ENCODE measurements at places on chromosomes 4 and X. TPM values are rescaled to one million over a fixed set of nuclear protein-coding genes. Genes with fewer than 3 reads are reported as not detected.

FGFBP2 gene
- total RNA-seq = not detected

DNA sequence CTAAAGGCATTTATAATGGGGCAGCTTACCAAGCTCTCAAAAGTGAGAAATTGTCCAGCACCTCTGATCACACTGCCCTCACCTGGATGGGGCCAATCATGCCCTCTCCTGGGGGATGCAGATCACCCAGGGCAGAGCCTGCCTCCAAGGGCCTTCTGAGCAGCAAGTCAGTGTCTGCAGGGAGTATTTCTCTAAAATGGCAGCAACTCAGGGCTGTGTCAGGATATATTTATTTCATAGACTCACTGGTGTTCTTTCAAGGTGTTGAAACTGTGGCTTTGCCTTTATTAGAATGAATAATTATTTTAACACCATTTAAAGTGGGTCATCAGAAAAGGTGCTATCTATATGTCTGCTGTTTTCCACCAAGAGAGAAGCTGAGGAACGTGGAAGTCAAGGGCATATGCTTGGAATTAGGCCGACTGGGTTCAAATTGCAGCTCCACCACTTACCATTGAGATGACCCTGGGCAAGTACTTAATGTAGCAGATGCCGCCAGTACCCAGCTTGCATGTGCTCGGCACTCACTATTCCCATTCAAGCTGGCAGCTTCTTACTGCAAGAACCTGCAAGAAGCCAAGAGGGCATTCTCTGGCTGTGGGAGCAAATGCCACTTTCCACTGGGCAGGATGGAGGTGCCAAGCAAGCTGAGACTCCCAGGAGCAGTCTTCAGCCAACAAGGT lies 590.0 kb downstream of the BCOR start:
- peaks cover 1% of the 10 kb centered on the region for H3K36me3 ChIP-seq
- H3K27ac ChIP-seq = no peak overlapping the region
- DNase-seq = no peak
- H3K4me3 ChIP-seq = no peak overlapping the region

GRCh38 chr4:21625447-21625846 lies 323.1 kb downstream of the KCNIP4 start:
- H3K4me3 ChIP-seq = no peak overlapping the region
- no peaks in the 10 kb centered on the region for H3K4me1 ChIP-seq
- H3K27ac ChIP-seq = no peak overlapping the region
- no peak for DNase-seq
- H3K36me3 ChIP-seq = no peaks in the 10 kb centered on the region
- no peaks in the 10 kb centered on the region for H3K27me3 ChIP-seq

DNA sequence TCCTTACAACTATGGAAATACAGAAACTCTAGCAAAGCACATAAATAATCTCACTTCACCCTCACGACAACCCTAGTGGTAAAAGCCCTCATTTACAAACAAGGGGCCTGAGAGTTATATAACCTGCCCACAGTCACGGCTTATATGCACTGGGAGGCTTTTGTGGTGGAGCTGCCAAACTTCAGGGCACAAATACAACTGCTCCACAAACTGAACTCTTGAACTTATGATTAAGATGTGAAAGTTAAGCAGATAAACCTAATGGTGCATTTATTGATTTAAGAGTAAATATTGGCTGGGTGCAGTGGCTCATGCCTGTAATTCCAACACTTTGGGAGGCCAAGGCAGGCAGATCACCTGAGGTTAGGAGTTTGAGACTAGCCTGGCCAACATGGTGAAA lies 19.0 kb downstream of the SLC2A9 start:
- no peaks in the 10 kb centered on the region for H3K27me3 ChIP-seq
- no peak for DNase-seq
- peaks cover 1% of the 10 kb centered on the region for H3K36me3 ChIP-seq
- H3K4me3 ChIP-seq = no peak overlapping the region
- H3K27ac ChIP-seq = no peak overlapping the region

MAP3K15 gene
- total RNA-seq = not detected

DNA sequence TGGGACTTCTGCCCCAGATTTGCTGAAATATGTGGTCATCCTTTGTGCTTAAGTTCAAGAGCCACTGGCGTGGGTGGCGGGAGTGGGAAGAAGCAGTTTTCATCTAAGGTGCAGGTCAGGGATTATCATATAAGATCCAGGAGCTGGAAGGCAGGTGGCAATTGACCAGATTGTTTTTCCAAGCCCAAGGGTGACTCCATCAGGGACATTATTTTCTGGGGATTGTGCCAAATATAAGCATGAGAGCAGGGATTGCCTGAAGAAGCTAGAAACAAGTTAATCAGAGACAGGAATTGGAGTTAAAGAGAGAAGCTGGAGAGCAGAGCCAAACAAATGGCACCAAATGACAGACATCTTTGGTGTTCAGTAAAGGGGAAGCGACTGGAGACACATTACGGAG lies 19.4 kb upstream of the SEL1L3 start:
- DNase-seq = no peak
- H3K27ac ChIP-seq = no peak overlapping the region
- H3K36me3 ChIP-seq = no peaks in the 10 kb centered on the region
- no peak overlapping the region for H3K4me3 ChIP-seq

GRCh38 chrX:136162827-136163570 lies 15.7 kb downstream of the FHL1 start:
- no peaks in the 10 kb centered on the region for H3K27me3 ChIP-seq
- H3K36me3 ChIP-seq = peaks cover 8% of the 10 kb centered on the region
- peak overlapping the region; percentile 81 for H3K27ac ChIP-seq
- peaks cover 89% of the 10 kb centered on the region for H3K4me1 ChIP-seq
- peak overlapping the region; percentile 31 for H3K4me3 ChIP-seq
- DNase-seq = no peak

GRCh38 chr4:3299976-3300671 lies 7.3 kb downstream of the RGS12 start:
- no peak overlapping the region for H3K4me3 ChIP-seq
- H3K27ac ChIP-seq = no peak overlapping the region
- H3K4me1 ChIP-seq = peaks cover 17% of the 10 kb centered on the region
- no peak for DNase-seq

DNA sequence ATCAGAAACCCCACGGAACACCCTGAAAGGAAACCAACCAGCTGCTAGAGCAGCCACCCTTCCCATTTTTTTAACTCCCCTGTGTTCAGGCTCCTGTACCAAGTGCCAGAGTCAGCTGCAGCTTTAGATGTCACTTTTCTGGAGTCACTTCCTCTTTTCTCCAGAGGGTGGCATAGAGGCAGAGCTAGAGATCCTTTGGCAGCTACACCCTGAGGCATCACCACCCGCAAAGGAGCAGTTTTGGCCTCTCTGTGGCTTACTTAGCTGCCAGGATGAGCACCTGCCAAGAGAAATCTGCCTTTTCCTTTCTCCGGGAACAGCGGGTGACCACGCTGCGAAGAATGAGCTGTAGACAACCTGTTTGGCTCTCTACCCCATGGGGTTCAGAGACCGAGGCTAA lies 58.0 kb upstream of the CHRDL1 start:
- no peak for DNase-seq
- H3K4me3 ChIP-seq = no peak overlapping the region
- peaks cover 31% of the 10 kb centered on the region for H3K27me3 ChIP-seq
- H3K27ac ChIP-seq = no peak overlapping the region
- no peaks in the 10 kb centered on the region for H3K36me3 ChIP-seq

LRAT gene
- total RNA-seq = not detected

BMP2K gene
- total RNA-seq = 21.7 TPM

DNA sequence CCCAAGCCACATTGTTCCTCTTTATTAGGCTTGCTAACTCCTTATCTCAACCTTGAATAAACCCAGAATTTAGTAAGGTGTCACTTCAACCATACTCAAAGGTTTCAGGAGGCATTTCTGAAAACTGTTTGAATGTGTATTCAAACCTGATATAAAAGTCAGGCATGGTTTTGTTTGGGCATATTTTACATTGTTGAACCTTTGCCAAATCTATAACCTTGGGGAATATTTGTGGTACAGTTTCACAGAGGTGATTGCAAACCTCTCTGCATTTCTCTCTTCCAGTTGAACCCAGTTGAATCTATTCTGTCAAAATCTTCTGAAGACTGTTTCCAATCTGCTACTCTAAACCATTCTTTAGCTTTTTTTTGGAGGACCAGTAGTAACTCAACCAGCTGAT lies 409.0 kb downstream of the TECRL start:
- H3K4me1 ChIP-seq = no peaks in the 10 kb centered on the region
- H3K27ac ChIP-seq = no peak overlapping the region
- DNase-seq = no peak
- no peak overlapping the region for H3K4me3 ChIP-seq

- no peaks in the 10 kb centered on the region for H3K36me3 ChIP-seq
- DNase-seq = no peak
- no peaks in the 10 kb centered on the region for H3K27me3 ChIP-seq
- H3K27ac ChIP-seq = no peak overlapping the region
- H3K4me1 ChIP-seq = peaks cover 31% of the 10 kb centered on the region
- no peak overlapping the region for H3K4me3 ChIP-seq
Measured at GRCh38 chr4:151690876-151691275, 69.9 kb downstream of the GATB start.

DNA sequence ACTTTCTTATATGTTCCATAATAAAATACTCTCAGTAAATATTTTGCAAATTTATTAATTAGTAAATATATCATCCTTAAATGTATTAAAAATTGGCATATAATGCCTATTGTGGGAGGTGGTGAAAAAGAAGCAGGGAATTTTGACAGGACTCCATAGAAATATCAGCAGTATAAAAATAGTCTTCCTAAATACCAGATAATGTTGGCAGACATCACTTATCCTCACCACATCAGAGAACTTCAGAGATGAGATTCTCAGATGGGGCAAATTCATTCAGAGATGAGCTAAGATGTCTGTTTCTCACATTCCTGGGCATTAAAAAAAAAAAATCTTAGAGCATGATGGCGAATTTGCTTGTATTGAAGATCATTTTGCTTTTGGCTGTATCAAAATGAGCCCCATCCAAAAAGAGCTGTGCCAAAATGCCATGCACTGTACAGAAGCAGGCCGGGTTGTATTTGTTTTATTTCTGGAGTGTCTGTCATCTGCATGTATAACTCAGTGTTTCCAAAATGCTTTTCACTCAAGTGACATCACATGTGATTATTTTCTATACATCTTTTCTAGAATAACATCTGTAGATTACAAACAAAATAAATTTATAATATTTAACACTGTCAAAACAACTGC lies 41.7 kb downstream of the ATP8A1 start:
- H3K27ac ChIP-seq = no peak overlapping the region
- no peaks in the 10 kb centered on the region for H3K36me3 ChIP-seq
- H3K4me3 ChIP-seq = no peak overlapping the region
- H3K27me3 ChIP-seq = peaks cover 1% of the 10 kb centered on the region
- DNase-seq = no peak
- no peaks in the 10 kb centered on the region for H3K4me1 ChIP-seq

KLKB1 gene
- 0.17 TPM for total RNA-seq

DNA sequence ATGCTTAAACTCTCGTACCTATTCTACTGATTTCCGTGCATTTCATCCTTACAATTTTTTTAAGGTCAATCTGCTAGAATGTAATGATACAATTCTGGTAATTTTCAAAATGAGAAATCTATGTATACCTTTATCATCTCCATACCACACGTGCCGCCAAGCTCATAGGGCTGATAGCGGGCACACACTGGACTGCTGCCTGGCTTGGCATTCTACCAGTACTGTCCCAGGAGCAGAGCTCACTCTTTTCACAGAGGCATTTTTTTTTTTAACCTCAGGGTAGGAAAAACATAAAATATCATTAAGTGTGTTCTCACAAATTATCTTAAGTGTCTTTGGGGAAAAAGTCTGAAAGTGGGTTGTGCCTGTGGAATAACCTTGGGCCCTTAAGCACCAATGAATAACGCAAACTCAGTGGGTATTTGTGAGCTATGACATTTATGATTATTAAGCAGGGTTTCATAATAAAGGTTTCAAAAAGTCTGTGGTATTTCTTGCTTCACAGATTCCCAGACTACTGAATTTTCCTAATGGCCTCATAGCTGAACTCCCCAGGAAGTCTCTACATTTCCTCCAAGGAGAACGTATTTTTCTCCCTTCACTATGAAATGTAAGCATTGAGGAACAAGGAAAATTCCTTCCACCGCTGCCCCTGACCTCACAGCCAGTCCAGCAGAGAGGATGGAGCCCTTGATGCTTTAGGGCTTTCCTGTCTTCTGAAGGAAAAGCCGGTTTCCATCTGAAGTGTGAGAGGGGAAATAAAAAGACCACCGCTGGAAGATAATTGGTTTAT lies 125.2 kb downstream of the ELOVL6 start:
- H3K4me1 ChIP-seq = peaks cover 18% of the 10 kb centered on the region
- no peak overlapping the region for H3K4me3 ChIP-seq
- no peaks in the 10 kb centered on the region for H3K36me3 ChIP-seq
- H3K27me3 ChIP-seq = no peaks in the 10 kb centered on the region
- DNase-seq = no peak

DNA sequence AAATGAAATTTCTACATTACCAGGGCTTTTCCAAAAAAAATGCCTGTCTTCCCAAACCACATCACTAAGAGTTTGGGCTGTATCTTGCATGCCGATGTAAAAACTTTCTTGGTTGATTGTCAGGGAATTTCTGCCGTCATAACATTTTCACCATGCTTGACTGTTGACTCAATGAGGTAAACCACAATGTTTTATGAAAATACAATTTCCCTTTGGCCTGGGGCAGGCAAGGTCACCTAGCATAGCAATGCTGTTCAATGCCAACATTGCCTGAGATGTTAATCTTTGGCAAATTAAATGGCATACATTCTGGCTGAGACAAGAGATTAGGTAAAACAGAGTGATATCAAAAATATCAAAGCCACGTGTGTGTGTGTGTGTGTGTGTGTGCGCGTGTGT lies 137.1 kb upstream of the TBL1X start:
- peaks cover 2% of the 10 kb centered on the region for H3K4me1 ChIP-seq
- no peaks in the 10 kb centered on the region for H3K36me3 ChIP-seq
- no peak overlapping the region for H3K27ac ChIP-seq
- H3K4me3 ChIP-seq = no peak overlapping the region
- H3K27me3 ChIP-seq = no peaks in the 10 kb centered on the region

- DNase-seq = no peak
- no peaks in the 10 kb centered on the region for H3K36me3 ChIP-seq
- no peak overlapping the region for H3K27ac ChIP-seq
- H3K4me3 ChIP-seq = no peak overlapping the region
- H3K27me3 ChIP-seq = no peaks in the 10 kb centered on the region
- H3K4me1 ChIP-seq = peaks cover 33% of the 10 kb centered on the region
Measured at GRCh38 chr4:4480685-4481398, 61.0 kb downstream of the STX18 start.

DNA sequence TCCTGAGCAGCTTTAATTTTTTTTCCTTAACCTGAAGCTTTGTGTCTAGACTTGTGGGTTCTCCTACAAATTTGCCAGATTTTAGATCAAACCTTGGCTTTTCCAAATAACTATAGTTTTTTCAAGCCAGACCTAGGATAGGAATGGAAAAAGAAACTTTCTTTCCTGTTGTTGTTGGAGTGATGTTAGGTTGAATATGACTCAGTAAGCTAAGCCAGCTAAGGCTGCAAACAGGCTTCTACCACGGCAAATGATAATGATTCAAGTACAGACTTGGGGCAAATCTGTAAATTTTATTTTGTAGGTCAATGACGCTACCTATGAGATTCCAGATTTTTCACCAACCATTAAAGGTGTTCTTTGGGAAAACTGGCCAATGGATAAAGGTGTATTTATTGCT lies 45.6 kb downstream of the WDR19 start:
- H3K4me1 ChIP-seq = peaks cover 16% of the 10 kb centered on the region
- no peaks in the 10 kb centered on the region for H3K27me3 ChIP-seq
- peaks cover 8% of the 10 kb centered on the region for H3K36me3 ChIP-seq
- H3K27ac ChIP-seq = peak overlapping the region; percentile 32

- H3K36me3 ChIP-seq = no peaks in the 10 kb centered on the region
- no peaks in the 10 kb centered on the region for H3K27me3 ChIP-seq
- H3K4me3 ChIP-seq = no peak overlapping the region
- H3K4me1 ChIP-seq = no peaks in the 10 kb centered on the region
Measured at GRCh38 chrX:30791296-30792278, 97.5 kb downstream of the TAB3 start.

- no peak overlapping the region for H3K4me3 ChIP-seq
- no peaks in the 10 kb centered on the region for H3K36me3 ChIP-seq
- peaks cover 21% of the 10 kb centered on the region for H3K27me3 ChIP-seq
- H3K4me1 ChIP-seq = no peaks in the 10 kb centered on the region
- H3K27ac ChIP-seq = no peak overlapping the region
Measured at GRCh38 chrX:129719268-129719667, 19.5 kb upstream of the XPNPEP2 start.
